CD4-positive, alpha-beta T cell treated with Interleukin-15 for 1 hour (primary cell): ENCODE measurements at places on chromosomes 7 and 10.

DNA sequence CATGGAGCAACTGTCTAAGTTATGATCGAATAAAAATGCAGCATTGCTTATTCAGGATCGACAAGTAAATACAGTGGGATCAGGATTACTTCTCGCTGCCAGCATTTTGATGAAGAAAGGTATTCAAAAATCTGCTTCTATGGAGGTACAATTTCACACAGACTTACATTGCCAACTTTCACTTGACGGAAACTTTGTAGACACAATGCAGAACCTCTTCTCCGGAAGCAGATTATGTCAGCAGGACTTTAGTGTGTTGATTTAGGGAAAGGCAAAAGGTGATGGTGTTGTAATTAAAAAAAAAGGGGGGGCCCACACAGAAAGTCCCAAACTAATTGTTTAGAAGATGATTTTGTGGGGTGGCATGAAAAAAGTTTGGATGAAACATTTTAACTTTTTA, 462.4 kb upstream of the KLF6 start:
- DNase-seq: no peak

GRCh38 chr10:131075218-131075770, 236.2 kb downstream of the TCERG1L start:
- no peak for DNase-seq

- no peak for DNase-seq
These were observed 1.9 kb downstream of the CYREN start for GRCh38 chr7:135168489-135169140.

DNA sequence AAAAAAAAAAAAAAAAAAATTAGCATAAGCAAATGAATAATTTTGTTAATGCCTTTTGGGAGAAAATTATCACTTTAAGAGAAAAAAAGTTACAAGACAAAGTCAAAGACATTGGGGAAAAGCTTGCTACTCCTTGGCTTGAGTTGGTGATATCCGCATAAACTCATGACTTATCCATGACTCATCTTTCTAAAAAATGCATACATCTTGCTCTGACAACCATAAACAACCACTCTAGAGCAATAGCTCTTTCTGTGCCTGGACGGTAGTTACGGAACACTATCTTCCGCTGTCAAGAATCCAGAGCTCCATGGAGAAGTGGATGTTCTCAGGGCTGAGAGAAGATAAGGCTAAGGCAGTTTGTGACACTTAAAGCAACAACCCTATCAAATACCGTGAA, 281.1 kb upstream of the PFKP start:
- DNase-seq: no peak

DNA sequence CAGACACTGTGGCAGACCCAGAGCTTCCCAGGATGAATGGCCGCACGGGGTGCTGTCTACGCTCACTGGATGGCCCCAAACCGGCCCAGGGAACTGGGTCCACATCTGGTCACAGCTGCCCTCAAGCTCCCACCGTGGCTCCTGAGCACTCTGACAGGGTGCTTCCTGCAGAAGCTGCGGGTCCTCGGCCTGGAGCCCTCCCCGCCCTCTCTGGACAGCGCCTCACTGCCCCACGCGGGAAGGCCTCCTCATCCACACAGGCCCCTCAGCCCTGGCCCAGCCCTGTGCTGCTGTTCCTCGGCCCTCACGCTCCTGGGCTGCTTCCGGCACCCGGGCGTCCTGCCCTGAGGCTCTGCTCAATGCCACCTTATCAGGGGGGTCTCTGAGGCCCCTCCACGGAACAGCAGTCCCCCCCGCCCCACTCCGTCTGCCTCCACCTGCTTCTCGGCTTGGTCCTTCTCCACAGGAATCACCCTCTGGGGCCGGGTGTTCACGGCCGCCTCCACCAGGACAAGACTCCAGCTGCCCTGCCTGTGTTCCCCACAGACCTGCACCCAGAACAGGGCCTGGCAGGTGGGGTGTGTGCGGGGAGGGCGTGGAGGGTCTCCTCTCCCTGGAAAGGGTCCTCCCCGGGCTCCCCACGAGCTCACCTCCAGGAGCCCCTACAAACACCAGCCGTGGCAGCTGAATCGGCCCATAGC, 75.4 kb upstream of the PDGFA start:
- DNase-seq: no peak

GRCh38 chr10:71372882-71373495, 23.7 kb upstream of the CDH23 start:
- DNase-seq: no peak

- DNase-seq: no peak
These were observed 261.6 kb downstream of the CELF2 start for GRCh38 chr10:11279314-11279713.

- DNase-seq: no peak
These were observed 211.5 kb downstream of the DGKB start for GRCh38 chr7:14691034-14691433.

DNA sequence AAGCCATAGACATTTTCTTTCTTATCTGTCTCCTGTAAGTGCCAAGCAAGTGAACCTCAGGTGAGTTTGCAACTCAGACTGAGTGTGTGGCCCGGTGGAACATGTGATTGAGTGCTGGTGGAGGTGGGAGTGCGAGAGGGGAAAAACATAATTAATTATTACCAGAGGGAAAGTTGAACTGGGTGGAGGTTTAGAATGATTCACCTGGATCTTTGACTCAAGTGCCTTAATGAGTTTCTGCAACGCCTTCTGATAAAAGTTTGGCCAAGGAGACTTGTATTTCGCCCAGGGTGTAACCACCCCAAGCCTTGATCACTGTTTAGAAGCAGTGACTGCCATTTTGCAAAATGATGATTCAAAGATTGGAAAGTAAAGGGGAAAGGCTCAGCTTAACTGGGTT, 513.9 kb downstream of the GATA3 start:
- no peak for DNase-seq

DNA sequence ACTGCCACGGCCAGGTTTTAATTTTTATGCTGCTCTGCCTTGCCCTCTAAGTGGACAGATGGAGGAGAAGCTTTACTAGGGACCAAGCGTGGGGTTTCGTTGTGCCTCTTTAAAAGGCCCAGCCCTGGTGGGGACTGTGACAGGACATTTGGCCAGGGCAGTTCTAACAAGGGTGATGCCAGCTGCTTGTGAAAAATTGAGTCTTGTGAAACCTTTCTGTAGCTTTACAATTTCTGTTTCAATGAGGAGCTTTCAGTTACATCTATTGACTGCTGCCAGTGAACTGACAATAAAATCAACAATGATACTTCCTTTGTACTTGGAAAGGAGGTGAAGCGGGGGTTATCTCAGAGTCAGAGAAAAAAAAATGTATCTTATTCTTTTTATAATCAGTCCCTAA, 233.1 kb upstream of the CSTF2T start:
- DNase-seq: no peak

GRCh38 chr7:130009848-130010688, 41.1 kb downstream of the ZC3HC1 start:
- no peak for DNase-seq

- DNase-seq: no peak
These were observed 456.4 kb downstream of the CCSER2 start for GRCh38 chr10:84784749-84785148.

GRCh38 chr10:31272841-31273240, 46.2 kb upstream of the ZEB1 start:
- DNase-seq: no peak

GRCh38 chr10:7635408-7636125, 31.2 kb downstream of the ITIH5 start:
- DNase-seq: no peak
